ENCODE measurements at places on chromosomes 11 and 22. TPM values are rescaled to one million over a fixed set of nuclear protein-coding genes. Genes with fewer than 3 reads are reported as not detected.

- no peak for DNase-seq
These were observed 45.4 kb downstream of the YAP1 start for GRCh38 chr11:102155676-102156075.

GRCh38 chr11:1453611-1454034 is 33.0 kb downstream of the MOB2 start:
- DNase-seq: no peak

DNA sequence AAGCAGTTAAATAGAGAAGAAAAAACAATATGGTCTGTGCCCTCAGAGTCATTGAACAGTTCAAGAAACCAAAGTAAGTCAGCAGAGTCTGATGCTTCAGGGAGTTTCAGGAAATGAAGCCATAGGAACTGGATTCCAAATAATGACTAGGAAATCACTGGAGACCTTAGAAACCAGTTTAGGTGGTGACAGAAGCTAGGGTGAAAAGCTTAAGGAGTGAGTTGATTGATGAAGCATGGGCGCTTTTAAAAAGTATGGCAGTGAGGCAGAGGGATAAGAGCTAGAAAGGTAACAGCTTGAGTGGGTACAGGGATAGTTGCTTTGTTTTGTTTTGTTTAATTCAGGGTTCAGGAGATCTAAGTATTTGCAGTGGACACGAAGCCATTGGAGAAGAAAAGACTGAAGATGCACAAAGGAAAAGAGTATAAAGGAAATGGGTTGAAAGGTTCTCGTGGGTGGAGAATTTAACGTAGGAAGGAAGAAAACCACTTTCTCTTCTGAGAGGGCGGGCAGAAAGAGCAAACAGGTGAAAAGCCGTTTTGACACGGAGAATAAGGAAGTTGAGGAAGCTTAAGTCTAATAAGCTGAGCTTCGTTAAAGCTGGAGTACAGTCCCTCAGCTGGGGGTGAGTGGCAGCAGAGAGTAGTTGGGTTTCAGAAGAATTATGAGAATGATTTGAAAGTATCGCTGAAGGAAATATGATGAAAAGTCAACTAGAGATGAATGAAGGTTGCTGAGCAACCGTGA is 14.8 kb downstream of the SGSM3 start:
- DNase-seq: no peak

DNA sequence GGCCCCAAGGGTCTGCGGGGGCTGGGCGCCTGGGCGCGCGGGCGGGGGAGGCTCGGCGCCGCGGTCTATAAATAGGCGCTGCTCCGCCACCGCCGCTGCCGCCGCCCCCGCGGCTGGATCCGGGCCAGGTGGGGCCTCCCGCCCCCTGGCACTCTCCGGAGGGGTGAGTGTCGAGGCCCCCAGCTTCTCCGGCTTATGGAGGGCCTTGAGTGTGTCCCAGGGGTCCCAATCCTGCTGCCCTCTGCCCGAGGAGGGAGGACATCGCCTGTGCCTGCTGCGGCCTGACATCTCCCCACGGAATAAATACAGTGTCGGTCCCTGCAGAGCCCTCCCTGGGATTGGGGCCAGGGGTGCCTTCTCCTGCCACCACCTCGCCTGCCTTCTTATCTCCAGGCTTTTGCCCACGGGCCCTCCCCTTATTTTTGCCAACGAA is 4.3 kb upstream of the GP1BB start:
- peak; percentile 47 for DNase-seq

- no peak for DNase-seq
These were observed 86.2 kb downstream of the CACNA1I start for GRCh38 chr22:39656495-39657490.

- DNase-seq: no peak
These were observed 131.7 kb downstream of the VPREB1 start for GRCh38 chr22:22376352-22376706.

DNA sequence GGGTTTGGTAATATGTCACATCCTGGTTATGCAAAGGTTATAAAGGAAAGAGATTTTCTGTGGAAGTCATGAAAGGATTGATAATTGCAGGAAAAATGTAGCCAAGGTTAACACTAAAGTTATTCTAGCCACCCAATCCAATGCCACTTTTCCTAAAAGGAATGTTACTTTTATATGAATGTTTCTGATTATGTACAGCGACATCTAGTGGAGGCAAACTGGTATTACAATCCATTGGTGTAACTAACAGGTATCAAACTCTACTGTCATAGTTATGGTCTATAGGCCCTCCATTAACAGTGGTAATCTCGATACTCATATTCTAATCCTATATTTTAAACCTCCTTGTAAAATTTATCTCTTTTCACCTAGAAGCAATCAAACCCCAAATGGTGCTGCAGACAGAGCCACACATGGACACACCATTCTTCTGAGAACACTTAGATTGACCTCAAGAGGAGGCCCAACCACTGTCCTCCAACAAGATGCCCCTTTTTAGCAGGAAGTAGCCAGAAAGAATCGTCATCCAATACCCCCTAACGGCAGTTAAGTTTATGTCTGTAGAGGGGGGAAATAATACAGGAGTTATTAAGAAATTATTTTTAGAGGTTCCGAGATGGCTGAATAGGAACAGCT is 74.9 kb upstream of the RAG2 start:
- DNase-seq: no peak

GRCh38 chr11:103112364-103112763 is 3.1 kb downstream of the DYNC2H1 start:
- no peak for DNase-seq

DNA sequence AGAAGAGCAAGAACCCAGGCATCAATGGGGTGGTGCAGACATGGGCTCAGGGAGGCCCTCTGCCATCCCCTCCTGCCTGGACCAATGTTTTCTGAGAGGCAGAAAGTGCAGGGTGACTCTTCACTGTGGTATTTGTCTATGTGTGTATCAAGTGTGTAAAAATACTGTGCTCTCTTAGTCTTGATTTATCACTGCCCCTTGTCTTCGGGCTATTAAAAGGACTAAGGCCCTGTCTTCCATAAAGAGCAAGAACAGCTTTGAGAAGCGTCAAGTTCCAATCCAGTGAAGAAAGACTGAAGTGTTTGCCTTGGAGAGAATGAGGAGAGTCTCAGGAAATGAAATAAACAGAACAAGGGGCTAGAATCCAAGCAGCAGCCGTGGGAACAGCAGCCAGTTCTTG is 14.4 kb downstream of the PRSS23 start:
- no peak for DNase-seq

DNA sequence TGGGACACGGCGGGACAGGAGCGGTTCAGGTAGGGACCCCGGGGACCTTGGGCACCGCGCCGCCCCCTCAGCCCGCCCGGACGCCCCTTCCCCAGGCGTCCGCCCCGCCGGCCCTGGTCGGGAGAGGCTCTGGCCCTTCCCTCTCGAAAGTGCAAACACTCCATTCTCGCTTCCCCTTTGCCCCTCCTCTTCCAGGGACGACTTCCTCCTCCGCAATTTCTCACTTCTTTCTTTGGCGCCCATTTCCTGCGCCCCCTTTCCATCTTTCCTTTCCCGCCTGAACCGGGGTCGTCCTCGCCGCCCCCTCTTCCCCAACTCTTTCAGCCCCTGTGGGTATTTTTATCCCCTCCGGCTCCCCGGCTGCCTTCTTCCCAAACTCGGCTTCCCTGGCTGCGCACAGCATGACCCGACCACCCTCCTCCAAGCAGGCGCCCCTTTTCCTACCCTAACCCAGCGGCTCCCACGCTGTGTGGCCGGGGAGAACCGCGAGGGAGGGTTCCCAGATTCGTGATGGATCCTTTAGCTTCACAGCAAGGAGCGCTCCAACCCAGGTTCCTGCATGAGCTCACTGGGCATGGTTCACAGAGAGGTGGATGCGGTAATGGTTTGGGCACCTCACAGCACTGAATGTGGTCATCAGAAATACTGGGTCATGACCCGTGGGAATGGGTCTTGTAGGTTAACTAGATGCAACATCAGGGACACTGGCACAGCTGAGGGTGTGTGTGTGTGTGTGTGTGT is 689 bp downstream of the RAB39A start:
- no peak for DNase-seq

DNA sequence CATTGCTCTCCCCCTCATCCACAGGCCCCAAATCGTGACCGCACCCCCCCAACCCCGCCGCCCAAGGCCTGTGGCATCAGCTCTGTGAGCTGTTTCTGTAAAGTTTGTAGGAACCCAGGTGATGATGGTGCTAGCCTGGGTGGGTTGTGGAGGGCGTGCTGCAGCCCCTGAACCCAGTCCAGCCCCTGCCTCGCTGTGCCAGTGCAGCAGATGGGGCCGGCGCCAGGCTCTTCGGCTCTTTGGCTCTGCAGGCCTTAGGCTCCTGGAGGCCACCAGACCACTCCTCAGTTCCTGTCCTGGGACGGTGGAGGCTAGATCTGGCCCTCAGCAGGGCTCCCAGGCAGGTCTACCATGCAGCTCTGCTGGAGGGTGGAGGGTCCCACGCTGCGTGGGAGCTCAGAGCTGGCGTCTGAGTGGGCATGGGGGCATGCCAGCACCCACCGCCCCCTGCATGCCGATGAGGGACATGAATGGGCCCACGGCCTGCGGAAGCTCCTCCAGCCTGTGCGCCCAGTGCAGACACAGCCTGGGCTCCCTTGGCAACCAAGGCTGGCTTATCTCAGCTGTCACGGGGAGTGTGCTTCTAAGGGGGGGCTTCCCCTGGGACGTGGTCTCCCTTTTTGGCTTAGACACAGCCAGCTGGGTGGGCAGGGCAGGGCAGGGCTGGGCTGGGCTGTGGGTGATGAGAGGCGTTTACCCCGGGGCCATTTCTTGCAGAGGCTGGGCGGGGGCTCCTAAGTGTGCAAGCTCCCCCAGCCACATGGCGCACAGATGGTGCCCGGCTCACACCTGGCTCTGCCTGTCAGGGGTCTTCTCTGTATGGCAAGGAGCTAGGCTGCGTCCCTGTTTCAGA is 1187.6 kb downstream of the BRD1 start:
- no peak for DNase-seq

- no peak for DNase-seq
These were observed 632 bp upstream of the CCDC34 start for GRCh38 chr11:27363576-27364117.

DNA sequence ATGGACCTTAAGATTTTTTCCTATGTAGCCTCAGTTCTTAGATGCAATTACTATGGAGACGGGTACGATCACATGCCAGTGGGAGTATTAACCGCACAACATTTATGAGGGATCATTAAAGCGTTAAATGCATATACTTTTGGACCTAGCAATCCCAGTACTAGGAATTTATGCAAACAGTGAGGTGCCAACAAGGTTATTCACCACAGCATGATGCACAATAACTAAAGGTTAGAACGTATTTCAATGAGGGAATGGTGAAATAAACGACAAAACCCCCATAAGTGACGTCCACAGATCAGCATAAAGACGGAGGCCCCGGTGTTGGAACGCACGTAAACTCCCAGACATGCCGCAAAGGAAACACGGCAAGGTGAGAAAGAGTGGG is 539 bp downstream of the SIRT3 start:
- peak; percentile 60 for DNase-seq

- no peak for DNase-seq
These were observed 11.8 kb downstream of the TUB start for GRCh38 chr11:8092587-8093424.

GRCh38 chr22:25182131-25183110 is 17.2 kb upstream of the CRYBB3 start:
- DNase-seq: no peak

DNA sequence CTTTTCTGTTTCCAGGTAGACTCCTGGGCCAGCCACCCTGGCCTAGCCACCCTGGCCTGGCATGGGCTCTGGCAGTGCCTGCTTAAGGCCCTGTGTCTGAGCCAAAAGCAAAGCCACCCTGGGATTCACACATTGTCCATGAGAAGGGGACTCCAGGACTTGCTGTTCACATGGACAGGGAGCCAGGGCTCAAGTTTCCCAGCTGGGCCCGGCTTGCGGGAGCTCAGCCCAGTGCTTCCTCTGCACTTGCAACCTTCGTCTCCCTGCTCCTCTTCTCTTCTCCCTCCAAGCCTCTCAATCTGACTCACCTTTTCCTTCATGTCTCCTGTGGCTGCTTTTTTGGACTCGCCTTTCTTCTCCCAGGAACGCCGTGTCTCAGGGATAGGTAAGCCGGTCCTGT is 130.3 kb downstream of the MICAL2 start:
- no peak for DNase-seq

- DNase-seq: no peak
These were observed 65.3 kb downstream of the ARL14EP start for GRCh38 chr11:30387891-30388861.

GRCh38 chr11:124633355-124633754 is 10.7 kb downstream of the TBRG1 start:
- no peak for DNase-seq

GRCh38 chr22:36252754-36253522 is at the start of gene APOL1:
TSS of gene APOL1 (plus strand) at chr22:36253133. CDS start at chr22:36254956, 1,823 bp downstream.
- peak; percentile 38 for DNase-seq

DNA sequence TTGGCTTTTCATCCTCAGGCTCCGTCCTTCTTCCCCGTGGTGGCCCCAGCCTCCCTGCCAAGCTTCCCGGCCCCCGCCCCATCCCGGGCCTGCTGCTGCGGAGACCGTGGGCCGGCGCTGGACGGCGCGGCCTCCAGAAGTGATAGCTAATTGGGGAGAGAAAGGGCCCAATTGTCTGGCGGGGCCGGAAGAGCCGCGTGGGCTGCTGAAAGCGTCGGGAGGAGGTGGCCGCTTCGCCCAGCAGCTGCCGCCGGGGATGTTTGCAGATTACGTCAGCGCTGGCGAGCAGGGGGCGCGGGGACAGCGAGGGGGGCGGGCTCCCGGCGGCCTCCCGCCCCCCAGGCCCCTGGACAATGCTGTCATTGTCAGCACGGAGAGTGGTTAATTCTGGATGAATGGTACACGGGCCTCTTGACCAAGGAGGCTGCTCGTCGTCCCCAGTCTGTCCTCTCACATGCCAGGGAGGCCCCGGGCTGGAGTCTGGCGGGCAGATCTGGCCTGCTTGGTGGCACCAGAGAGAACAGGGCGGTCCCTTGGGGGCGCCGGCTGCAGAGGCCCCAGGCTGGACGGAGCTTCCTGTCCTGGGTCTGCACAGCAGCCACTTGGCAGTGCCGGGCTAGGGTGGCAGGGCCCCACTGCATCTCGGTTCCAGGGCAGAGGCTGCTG is 1.6 kb downstream of the SMIM38 start:
- DNase-seq: no peak

GRCh38 chr11:72012091-72012630 is 13.5 kb downstream of the IL18BP start:
- DNase-seq: no peak

Gene MS4A2
- total RNA-seq: not detected

Gene VWCE
- 15.5 TPM for total RNA-seq

Gene LUZP2
- not detected for total RNA-seq

Gene OR10A2
- total RNA-seq: not detected

Gene INS
- not detected for total RNA-seq

Gene SMARCB1
- total RNA-seq: 105 TPM

Gene RIBC2
- 2.5 TPM for total RNA-seq

Gene BCR
- 61.3 TPM for total RNA-seq

Gene IRAG1
- total RNA-seq: 0.08 TPM

Gene COA4
- 128 TPM for total RNA-seq

Gene SLC37A2
- 0.13 TPM for total RNA-seq

Gene SLC5A1
- not detected for total RNA-seq

Gene KRTAP5-2
- total RNA-seq: not detected

Gene TSG101
- total RNA-seq: 48.1 TPM

Gene SLC15A3
- total RNA-seq: 5.5 TPM

Gene APIP
- 32.4 TPM for total RNA-seq

Gene BTG4
- 0.43 TPM for total RNA-seq

Gene RPL3
- 2,816 TPM for total RNA-seq

Gene MPZL3
- total RNA-seq: 52.7 TPM

Gene ADAMTS15
- total RNA-seq: not detected
